ENCODE measurements at places on chromosomes 1 and 21. TPM values are rescaled to one million over a fixed set of nuclear protein-coding genes. Genes with fewer than 3 reads are reported as not detected.

Gene PLD5
- total RNA-seq = 0.29 TPM

Gene LCE2D
- total RNA-seq = not detected

Gene GNG12
- total RNA-seq = 62.6 TPM

Gene FOXO6
- 28.9 TPM for total RNA-seq

Gene MX2
- 0.57 TPM for total RNA-seq

Gene UBIAD1
- total RNA-seq = 15.6 TPM

Gene PBXIP1
- total RNA-seq = 641 TPM

Gene ECE1
- 15.9 TPM for total RNA-seq

Gene RPE65
- total RNA-seq = 0.36 TPM

Gene KCNE1
- total RNA-seq = 0.45 TPM

Gene VANGL2
- total RNA-seq = 0.21 TPM

Gene TSPEAR
- total RNA-seq = not detected

Gene ASH1L
- 33.8 TPM for total RNA-seq

Gene DYNLT5
- total RNA-seq = 0.26 TPM

Gene FAM43B
- 0.08 TPM for total RNA-seq

Gene C1orf94
- total RNA-seq = not detected

Gene SPAG17
- total RNA-seq = not detected

Gene TMEM82
- total RNA-seq = not detected

Gene MXRA8
- total RNA-seq = 252 TPM

Gene PHC2
- 72.5 TPM for total RNA-seq

Gene ADAMTS4
- 22.4 TPM for total RNA-seq

Gene GSTM5
- not detected for total RNA-seq

Gene NUP210L
- total RNA-seq = not detected

Gene POGZ
- 33.7 TPM for total RNA-seq

Gene GPR25
- total RNA-seq = not detected

Gene MARK1
- 0.08 TPM for total RNA-seq

Gene SPRR2A
- total RNA-seq = not detected

Gene UBE2J2
- 50.3 TPM for total RNA-seq

Gene SPRR2E
- total RNA-seq = not detected

Gene CRYBG2
- total RNA-seq = not detected

Gene CNTN2
- not detected for total RNA-seq

Gene HPCA
- total RNA-seq = not detected

Gene BCL2L15
- 0.37 TPM for total RNA-seq

Gene ESPN
- 0.31 TPM for total RNA-seq

Gene ERG
- total RNA-seq = not detected

Gene FNDC10
- total RNA-seq = 1.0 TPM

Gene ID3
- 21.1 TPM for total RNA-seq

Gene KAZN
- total RNA-seq = 11.6 TPM

Gene KCNJ9
- total RNA-seq = not detected

Gene NGF
- total RNA-seq = 0.51 TPM

Gene EFNA3
- 0.56 TPM for total RNA-seq

Gene LCE1B
- not detected for total RNA-seq

Gene KLHDC8A
- total RNA-seq = not detected

Gene S100A14
- not detected for total RNA-seq

Gene TAS1R1
- 7.5 TPM for total RNA-seq

Gene AKR7A3
- total RNA-seq = 0.19 TPM

Gene GBP4
- total RNA-seq = not detected

Gene CD247
- 0.21 TPM for total RNA-seq

Gene WDR26
- 64.4 TPM for total RNA-seq

All from myocyte (in vitro differentiated cells).